ENCODE measurements at places on chromosomes 1 and 21.

GRCh38 chr1:3101124-3101939 is 32.3 kb downstream of the PRDM16 start:
- DNase-seq: no peak

DNA sequence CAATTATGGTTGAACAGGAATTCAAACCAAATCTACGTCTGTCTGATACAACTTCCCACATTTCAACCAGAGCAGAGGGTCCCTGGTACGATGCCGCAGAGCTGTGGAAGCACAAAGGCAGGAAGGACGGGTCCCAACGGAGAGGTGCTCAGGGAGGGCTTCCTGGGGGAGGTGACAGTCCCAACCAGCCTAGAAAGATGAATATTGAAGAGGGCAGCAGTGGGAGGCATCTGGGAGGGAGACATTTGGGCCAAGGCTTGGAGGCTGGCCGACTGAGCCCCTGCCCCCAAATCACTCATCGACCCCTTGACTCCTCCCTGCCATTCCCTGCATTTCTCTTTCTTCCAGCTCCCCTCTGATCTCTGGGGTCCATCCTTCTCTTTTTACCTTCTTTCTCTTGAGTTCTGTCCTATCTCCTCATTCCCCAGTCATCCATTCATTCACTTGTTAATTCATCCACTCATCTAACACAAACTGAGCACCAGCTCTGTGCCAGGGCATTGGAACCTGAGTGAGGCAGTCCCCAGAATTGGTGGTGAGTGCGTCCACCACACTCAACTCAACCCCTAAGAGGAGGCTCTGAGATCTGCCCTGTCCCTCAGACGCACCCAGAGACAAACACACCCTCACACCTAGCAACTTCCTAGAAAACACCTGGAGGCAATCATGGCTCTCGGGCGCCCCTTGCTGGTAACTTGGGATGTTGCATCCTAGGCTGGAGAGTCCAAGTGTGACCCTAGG is 13.2 kb upstream of the CELA3B start:
- peak; percentile 74 for DNase-seq

DNA sequence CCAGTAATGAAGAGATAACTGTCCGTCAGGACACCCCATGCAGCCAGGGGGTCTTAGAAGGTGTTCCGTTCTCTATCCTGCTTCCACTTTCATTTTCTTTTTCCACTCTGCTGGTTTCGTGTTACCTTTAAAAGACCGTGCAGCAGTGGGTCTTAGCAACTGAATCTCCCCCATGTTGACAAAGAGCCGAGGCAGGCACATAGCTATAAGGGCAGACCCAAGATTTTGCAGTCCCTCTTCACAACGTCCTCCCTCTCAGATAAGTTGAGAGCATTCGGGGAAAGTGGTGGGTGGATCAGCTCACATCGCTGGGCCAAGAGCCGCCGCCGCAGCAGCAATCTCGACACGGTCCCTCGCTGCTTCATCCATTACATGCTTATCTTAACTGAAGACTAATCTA is 355.5 kb downstream of the LMO4 start:
- DNase-seq: peak; percentile 48

GRCh38 chr1:205287767-205288559 is 33.6 kb downstream of the NUAK2 start:
- no peak for DNase-seq

DNA sequence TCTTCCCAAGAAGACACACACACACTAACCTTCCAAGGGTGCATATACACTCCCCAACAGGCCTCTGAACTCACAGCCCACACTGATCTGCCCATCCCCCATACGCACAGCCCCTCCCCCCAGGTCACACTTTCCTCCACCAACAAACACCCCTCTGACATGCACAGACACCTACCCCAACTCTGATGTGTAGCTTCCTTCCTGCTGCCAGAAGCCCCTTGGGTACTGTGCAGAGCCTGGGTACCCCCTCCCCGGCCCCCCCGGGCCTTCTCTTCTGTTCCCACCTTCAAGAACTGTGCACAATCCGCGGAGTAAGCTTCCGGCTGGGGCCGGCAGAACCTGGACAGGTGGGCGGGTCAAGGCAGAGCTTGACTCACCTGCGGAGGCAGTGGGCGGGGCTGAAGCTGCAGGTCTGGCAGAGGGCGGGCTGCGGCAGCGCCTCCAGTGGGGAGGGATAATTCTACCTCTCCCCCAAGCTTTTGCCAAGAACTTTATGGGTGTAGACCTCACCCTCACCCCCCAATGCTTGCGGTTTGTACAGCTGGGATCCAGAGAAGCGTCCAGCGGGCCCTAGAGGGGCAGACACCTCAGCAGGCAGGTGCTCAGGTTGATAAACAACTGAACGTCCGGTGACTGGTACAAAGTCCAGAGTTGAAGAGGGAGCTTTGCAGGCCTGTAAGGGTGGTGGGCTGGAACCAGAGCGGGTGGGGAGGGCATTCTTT is at the start of gene C1orf210:
Gene C1orf210 (minus strand): TSS at position 313 of the 722 bp plus-strand sequence. CDS start 2,311 bp downstream, outside the sequence.
- peak; percentile 66 for DNase-seq

- DNase-seq: no peak
Observed at GRCh38 chr1:156310962-156311361, 11.9 kb upstream of the VHLL start.

DNA sequence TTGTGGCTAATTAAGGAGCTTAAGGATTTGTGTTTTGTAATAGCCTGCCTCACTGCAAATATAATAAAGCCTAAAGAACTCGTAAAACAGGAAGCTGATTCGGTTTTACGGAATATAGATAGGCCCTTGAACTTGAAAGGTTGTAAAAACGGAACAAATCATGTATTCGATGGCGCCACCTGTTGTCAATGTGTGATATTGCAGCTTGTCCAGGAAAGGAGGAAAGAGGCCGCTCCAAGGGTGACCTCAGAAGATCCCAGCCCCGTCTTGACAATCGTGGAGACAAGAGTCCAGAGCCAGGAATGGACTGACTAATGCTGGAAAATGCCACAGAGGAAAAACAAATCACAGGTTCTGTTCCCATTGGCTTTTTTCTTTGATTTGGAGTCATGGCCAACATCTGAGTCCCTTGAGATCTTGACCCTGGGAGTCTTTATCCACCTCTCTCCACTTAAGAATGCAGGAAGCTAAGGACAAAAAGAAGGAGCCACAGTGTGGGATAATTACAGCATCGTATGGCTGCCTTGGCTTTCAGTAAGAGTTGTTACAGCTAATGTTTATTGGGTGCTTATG is 7.0 kb upstream of the IGSF21 start:
- DNase-seq: peak; percentile 67

- DNase-seq: no peak
Observed at GRCh38 chr1:236143104-236143948, 987 bp downstream of the GPR137B start.

DNA sequence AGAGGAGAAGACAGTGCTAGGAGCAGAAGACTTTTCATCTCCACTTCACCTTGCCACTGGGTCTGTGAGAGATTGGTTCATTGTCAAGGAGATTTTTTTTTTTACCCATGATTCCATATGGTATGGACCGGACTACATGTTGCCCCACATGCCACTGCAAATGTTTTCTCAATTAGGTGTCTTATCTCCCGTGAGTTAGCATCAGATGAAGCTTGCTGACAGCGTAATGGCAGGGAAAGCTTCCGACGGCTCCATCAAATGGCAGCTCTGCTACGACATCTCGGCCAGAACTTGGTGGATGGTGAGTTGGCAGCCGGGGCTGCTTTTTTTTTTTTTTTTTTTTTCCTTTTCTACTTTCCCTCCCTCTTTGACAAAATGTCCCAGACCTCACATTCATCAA is 217.2 kb upstream of the NFIA start:
- no peak for DNase-seq

DNA sequence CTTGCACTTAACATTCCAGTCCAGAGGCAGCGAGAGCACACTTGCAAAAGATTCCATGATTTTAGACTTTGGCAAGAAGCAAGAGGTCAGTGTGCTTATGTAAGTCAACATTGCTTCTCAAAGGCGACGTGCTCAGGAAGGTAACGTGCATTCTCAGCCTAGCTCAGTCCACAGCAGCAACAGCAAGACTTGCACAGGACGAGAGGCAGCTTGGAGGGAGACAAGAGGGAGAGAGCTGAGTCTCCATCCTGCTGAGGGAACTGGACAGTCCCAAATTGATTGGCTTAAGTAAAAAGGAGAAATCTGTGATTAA is 56.5 kb downstream of the PTP4A2 start:
- no peak for DNase-seq

DNA sequence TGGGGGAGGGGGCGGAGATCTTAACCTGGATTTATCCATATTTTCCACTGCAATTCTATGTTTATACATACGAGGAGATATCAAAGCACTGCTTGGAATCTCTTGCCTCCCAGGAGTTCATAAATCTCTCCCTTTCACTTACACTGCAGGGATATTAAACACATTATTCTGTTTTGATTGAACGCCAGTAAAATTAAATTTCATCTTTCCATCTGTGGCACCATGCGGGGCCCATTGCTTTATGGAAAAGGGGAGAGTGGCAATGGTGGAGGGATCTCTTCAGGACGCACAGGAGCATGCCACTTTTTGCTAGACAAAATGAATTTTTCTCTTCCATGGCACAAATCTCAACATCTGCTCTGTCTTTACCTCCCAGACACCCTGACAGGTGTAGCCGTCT is 648.0 kb upstream of the PLXNA2 start:
- DNase-seq: no peak

GRCh38 chr21:37557261-37557950 is 190.8 kb downstream of the DYRK1A start:
- no peak for DNase-seq

GRCh38 chr1:66996018-66996682 is 57.8 kb downstream of the SLC35D1 start:
- peak; percentile 70 for DNase-seq

DNA sequence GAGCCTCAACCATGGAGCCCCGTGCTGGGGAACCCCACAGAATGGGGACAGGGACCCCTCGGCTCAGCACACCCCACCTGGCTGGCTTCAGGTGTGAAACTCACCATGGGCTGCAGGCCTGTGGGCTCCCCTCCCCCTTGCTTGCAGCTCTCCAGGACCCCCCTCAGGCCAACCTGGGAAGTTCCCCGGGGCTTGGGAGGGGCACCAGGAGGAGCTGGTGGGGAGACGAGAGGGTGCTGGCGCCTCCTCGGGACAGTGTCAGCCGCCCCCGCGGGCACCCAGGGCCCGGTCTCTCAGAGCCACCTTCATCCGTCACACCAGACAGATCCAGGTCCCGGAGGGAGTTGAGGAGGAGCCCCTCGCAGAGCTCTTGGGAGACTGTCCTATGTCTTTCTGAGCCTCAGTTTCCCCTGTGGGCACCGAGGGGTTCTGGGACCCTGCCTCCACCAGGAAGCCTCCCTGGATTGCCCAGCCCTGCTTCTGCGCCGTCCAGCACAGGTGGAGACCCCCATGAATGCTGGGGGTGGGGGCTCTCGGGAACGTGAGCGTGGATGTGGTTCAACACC is 657 bp upstream of the TNFRSF18 start:
- DNase-seq: no peak

- DNase-seq: no peak
Observed at GRCh38 chr1:2127187-2128145, 67.1 kb downstream of the FAAP20 start.

DNA sequence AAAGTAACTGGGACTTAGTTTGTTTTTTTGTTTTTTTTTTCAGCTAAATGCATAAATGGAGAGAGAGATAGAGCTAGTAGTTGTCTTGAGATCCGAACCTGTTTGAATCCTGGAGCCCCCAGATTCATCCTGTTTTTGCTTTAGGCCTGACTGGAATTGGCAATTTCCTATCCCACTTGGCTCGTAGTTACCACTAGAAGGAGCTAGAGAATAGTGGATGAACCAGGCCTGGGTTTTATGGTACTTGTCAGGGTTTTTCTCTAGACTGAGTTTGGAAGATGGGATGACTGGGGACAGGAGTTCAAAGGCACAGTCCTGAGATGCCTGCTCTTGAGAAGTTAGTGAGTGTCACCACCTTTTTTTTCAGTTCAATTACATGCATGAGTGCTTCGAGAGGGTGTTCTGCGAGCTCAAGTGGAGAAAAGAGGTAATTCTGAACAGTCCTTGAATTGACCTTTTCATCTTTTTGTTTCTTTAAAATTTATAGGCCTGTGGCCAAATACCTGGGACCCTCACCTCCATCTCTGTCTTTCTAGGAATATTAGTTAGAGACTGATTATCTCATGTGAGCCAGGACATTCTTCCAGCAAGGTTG is 23.4 kb downstream of the CELF3 start:
- no peak for DNase-seq

GRCh38 chr1:85319491-85319890 is 43.1 kb upstream of the BCL10 start:
- no peak for DNase-seq

GRCh38 chr1:162561616-162562469 is at the start of gene UAP1:
TSS of gene UAP1 (plus strand) at chr1:162561722. CDS start at chr1:162566069, 4,347 bp downstream.
- peak; percentile 26 for DNase-seq

GRCh38 chr1:44785029-44785380 is 3.0 kb downstream of the BEST4 start:
- no peak for DNase-seq

- DNase-seq: no peak
Observed at GRCh38 chr21:34545079-34545884, 33.3 kb upstream of the KCNE1 start.

- DNase-seq: no peak
Observed at GRCh38 chr1:205017001-205017400, 26.0 kb upstream of the CNTN2 start.

Data from left kidney (tissue), 8 donors.